CMK (cell line): ENCODE measurements at places on chromosomes 2 and 18.

DNA sequence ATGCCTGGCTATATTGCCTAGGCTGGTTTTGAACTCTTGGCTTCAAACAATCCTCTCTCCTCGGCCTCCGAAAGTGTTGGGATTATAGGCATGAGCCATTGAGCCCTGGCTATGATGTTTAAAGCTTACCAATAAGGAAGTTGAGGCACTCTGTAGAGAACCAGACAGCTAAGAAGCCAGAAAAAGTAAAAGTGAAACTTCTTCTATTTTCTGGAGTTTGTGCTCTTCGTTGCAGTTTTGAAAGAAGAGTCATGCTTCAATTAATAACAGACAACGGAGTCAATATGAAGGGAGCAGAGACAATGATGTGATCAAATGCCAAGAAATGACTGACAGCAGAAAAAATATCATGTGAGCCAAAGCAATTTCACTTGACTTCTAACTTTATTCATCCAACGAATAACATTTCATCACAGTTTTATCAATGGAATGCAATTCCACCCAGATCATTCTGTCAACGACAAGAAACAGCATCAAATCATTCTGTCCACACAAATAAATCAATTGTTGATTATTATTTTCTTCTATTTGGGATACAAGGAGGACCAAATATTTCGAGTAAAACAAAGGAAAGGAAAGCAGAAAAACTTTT, 175.5 kb upstream of the CELF4 start:
- no peak for DNase-seq

GRCh38 chr2:100878000-100878791, 58.3 kb downstream of the NPAS2 start:
- no peak for DNase-seq

- no peak for DNase-seq
Measured at GRCh38 chr2:101858910-101859309, 132.8 kb upstream of the IL1R2 start.

GRCh38 chr2:69311024-69311416, 76.0 kb downstream of the GFPT1 start:
- DNase-seq = no peak
